ENCODE measurements at places on chromosomes 2 and 18.

DNA sequence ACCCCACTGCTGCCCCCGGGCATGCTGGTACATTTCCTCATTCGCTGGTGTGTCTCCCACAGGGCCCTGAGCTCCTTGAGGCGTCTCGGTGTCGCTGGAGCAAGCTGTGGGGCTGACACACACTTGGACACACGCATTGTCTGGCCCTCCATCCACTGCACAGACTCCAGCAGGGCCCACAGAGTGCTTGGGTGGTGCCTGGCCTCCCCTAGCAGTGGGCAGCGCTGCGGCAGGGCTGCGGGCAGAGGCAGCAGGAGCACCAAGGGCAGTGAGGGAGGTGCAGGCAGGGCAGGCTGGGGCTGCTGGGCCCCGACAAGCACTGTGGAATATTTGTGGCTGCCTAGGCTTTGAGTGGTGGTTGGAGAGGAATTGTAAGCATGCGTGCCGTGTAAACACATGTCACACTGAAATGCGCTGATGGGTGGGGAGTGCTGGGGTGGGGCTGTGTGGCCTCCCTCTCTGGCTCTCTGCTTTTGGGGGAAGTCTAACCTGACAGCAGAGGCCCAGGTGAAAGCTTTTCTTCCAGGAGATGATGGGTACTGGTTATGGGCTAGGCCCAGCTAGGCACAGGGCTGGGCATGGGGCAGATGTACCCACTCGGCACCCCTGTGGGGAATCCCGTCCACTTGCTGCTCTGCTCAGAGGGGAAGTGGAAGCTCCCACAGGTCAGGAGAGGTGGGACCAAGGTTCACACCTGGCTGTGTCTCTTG is 55.5 kb upstream of the HS6ST1 start:
- DNase-seq = no peak

DNA sequence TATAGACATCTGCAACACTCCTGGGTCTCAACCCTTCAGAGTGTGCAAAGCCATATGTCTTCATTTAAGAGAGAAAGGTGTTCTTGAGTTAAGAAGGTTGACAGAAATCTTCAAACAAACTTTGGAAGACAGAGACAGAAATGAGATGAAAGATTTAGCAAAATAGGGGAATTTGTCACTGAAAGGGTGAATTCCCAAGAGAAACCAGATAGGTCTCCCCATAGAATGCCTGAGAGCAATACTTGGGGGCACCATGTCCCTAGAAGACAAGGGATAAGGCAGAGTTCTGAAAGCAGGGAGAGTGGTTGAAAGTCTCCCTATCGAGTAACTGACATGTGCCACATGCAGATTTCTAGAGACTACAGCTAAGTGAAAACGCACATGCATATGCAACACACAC is 50.0 kb downstream of the AP1S3 start:
- no peak for DNase-seq

GRCh38 chr18:57771193-57771592 is 31.9 kb downstream of the ATP8B1 start:
- DNase-seq = no peak

GRCh38 chr2:61253136-61253535 is 91.1 kb downstream of the C2orf74 start:
- DNase-seq = no peak

DNA sequence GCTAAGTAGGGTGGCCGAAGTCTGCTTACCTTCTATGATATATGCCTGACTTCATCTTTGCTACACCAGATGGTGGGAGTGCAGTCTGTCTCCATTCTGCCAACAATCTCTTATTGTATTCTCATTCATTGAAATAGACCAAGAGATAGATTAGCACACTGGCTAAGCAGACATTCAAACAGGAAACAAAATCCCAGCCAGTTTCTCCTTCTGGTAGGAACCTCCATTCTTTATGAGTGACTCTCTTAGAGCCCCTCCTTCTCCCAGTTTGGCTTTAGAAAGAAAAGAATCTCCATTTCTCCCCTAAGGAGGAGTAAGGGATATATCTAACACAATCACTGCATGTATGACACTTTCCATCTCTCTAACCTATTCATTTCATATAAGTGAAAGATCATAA is 118.9 kb upstream of the COL5A2 start:
- no peak for DNase-seq

GRCh38 chr18:11736656-11737055 is 47.6 kb downstream of the GNAL start:
- no peak for DNase-seq

- DNase-seq = no peak
Observed at GRCh38 chr2:38267270-38267925, 109.7 kb downstream of the ATL2 start.

DNA sequence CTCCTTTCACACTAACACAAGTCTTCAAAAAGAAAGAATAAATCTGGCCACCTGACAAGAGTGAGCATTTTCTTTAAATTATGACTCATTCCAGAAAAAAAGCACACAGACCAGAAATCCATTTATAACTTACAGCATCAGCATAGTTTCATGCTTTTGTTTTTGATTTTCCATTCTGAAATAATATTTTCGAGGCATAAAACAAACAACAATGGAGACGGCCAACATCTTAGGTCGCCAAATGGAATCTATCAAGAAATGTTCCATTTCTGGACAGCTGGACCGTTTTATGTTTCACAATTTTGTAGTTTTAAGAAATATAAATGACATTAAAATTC is 165.4 kb upstream of the ZFP36L2 start:
- no peak for DNase-seq

GRCh38 chr2:36615222-36615621 is 17.3 kb upstream of the FEZ2 start:
- DNase-seq = no peak

DNA sequence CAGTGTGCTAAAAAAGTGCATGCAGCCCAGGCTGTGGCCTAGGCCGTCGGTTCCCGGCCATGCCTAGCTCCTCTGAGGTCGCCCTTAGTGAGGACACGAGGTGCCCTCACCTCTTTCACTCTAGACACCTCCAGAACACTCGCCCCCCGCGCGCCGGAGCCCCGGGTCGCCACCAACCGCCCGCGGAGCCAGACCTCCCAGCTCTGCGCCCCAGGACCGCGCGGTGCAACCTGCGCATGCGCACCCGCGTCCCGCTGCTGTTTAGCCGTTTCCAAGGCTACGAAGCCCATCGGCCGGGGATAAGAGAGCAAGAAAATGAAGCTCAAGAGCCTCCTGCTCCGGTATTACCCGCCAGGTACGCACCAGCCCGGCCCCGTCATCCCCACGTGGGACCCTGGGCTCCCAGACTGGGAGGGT is at the start of gene DAW1:
TSS of gene DAW1 (plus strand) at position 257 of the 417 bp plus-strand sequence. CDS start at position 316, 59 bp downstream.
- DNase-seq = peak; percentile 38

- no peak for DNase-seq
Observed at GRCh38 chr2:237448626-237449025, 34.7 kb upstream of the COL6A3 start.

GRCh38 chr2:207066791-207067460 is 98.8 kb downstream of the KLF7 start:
- DNase-seq = peak; percentile 6

- no peak for DNase-seq
Observed at GRCh38 chr2:15748736-15749323, 157.2 kb downstream of the DDX1 start.

All from occipital lobe (tissue), 3 donors.